ENCODE measurements at places on chromosomes 5 and 9. TPM values are rescaled to one million over a fixed set of nuclear protein-coding genes. Genes with fewer than 3 reads are reported as not detected.

PCDHB13 gene
- 16.3 TPM for total RNA-seq

SH3PXD2B gene
- 21.0 TPM for total RNA-seq

PLAC8L1 gene
- total RNA-seq = not detected

TMEFF1 gene
- total RNA-seq = 38.7 TPM

NME5 gene
- total RNA-seq = 14.7 TPM

C1QTNF2 gene
- total RNA-seq = 2.3 TPM

NAIF1 gene
- 4.3 TPM for total RNA-seq

SPEF2 gene
- total RNA-seq = 31.2 TPM

DEPDC1B gene
- 14.2 TPM for total RNA-seq

CDK9 gene
- total RNA-seq = 38.9 TPM

UHRF2 gene
- total RNA-seq = 87.2 TPM

LECT2 gene
- total RNA-seq = not detected

LEAP2 gene
- 2.1 TPM for total RNA-seq

NSG2 gene
- 349 TPM for total RNA-seq

BAAT gene
- not detected for total RNA-seq

IFNB1 gene
- total RNA-seq = not detected

ADAMTS16 gene
- 7.8 TPM for total RNA-seq

CCL27 gene
- total RNA-seq = not detected

RELL2 gene
- total RNA-seq = 8.0 TPM

TRPM3 gene
- total RNA-seq = 49.7 TPM

NDUFAF2 gene
- total RNA-seq = 8.2 TPM

TMEM215 gene
- 0.91 TPM for total RNA-seq

TEX48 gene
- not detected for total RNA-seq

UAP1L1 gene
- 0.73 TPM for total RNA-seq

FOXD4L5 gene
- total RNA-seq = 0.64 TPM

RORB gene
- total RNA-seq = 21.3 TPM
